Effector memory CD4-positive, alpha-beta T cell (primary cell): ENCODE measurements at places on chromosomes 16 and 17.

- no peak for DNase-seq
Observed at GRCh38 chr17:56499799-56500388, 93.6 kb upstream of the NOG start.

DNA sequence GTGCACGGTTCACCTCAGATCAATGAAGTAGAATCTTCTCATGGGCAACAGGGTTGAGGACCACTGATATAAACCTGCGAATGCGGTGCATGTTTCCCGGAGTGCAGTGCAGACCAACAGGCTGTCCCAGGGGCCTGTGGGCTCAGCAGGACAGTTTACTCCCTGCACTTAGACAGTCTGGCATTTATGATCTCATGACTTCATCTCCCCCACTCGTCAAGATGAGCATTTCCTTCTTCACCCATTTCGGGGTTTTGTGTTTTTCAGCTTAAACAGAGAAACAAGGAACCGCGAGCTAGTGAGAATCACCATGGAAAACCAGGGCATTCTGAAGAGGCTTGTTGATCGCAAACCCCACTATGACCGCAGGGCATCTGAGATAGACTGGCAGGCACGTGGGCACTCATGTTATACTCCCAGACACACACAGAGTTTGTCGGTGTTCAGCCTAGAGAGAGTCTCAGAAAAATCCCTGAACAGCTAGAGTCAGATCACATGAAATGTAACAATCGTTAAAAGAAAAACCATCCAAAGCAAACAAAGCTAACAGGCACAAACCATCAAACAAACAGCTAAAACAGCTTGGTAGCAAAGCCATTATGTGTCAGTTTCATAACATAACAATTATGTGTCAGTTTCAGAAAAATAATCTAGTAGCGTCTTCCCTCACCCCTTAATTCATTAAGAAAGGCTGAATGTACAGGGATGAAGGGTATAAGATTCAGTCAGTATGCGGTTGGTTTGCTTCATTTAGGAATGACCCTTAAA is 2.9 kb downstream of the CFAP97D1 start:
- DNase-seq = no peak

GRCh38 chr17:34578016-34578415 is 1.4 kb upstream of the TMEM132E start:
- no peak for DNase-seq

GRCh38 chr17:79038545-79039135 is 14.7 kb downstream of the C1QTNF1 start:
- DNase-seq = no peak
